ENCODE measurements at places on chromosomes 6 and 20.

DNA sequence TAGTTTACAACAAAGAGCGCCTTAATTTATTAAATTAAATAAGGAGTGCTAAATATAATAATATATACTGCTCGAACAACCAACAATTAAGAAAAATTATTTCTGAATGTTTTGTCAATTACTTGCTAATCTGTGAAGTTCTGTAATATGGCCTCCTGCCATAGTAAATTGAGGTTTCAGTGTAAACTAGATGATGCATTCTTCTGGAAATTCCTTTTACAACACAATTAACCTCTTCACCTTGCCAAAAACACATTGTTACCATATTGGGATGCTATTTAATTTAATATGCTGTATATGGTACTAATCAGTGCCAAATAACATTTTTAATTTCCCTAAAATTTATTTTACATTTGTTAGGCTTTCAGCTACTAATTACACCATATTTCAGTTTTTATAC is 808.4 kb upstream of the CITED2 start:
- DNase-seq: no peak

GRCh38 chr20:41286240-41286851 is 31.2 kb downstream of the ZHX3 start:
- no peak for DNase-seq

DNA sequence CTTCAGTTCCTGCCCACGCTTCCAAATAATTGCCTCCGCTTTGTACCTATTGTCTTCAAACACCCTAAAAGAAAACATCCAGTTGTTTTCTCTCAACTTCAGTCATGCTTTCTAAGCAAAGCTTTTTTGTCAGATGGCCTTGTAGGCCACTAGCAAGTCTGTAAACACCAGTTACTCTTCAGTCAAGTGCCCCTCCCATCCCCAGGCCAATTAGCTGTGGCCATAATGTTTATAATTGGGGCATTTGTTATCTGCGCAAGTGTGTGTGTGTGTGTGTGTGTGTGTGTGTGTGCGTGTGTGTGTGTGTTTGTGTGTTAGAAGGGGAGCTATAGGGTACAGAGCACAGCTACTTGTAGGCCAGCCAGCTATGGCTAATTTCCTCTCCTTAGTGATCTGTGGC is 272.4 kb upstream of the MARCKS start:
- DNase-seq: no peak

DNA sequence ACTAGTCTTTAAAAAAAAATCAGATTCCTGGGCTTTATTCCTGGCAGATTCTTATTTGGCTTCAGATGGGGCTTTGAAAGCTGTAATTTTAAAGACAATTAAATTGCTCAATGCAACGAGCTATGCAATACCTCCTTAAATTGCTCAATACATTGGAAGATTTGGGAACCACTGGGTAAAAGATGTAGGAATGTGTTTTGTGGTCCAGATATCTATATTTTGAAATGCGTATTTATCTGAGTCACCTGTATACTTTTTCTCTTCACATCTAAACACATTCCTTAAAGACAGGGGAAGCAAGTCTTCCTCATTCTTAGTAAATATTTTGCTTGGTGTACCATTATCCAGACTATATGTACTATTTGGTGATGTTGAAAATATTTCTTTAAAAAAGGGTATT is 29.6 kb upstream of the MAP7 start:
- DNase-seq: no peak

DNA sequence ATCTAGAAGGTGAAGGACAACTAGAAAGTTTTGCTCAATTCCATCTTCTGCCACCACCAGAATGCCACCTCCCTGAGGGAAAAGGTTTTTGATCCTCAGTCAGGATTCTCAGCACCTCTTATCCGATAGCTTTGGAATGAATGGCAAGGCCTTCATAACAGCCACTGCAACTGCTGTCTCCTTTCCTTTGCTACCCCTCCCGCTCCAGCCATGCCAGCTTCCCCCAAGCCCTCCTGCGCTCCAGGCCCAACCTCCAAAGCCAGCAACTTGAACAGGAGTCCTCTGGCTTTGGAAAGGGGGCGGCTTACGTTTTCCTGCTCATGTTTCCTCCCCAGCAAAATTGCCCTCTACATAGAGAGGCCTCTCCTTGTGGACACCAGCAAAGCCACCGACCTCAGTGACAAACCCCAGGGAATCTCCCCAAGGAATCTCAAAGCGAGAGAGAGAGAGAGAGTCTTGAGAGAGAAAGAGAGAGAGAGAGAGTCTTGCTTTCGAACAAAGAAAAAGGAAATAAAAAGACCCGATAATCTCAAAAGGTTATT is 420 bp upstream of the BTN2A1 start:
- DNase-seq: no peak

GRCh38 chr20:56458206-56458821 is 10.1 kb upstream of the RTF2 start:
- no peak for DNase-seq

GRCh38 chr6:6148192-6148815 is 141.6 kb upstream of the NRN1 start:
- no peak for DNase-seq

- DNase-seq: no peak
Observed at GRCh38 chr20:58374906-58375758, 13.9 kb upstream of the VAPB start.

- peak; percentile 91 for DNase-seq
Observed at GRCh38 chr6:21103626-21104224, 489.8 kb upstream of the SOX4 start.

DNA sequence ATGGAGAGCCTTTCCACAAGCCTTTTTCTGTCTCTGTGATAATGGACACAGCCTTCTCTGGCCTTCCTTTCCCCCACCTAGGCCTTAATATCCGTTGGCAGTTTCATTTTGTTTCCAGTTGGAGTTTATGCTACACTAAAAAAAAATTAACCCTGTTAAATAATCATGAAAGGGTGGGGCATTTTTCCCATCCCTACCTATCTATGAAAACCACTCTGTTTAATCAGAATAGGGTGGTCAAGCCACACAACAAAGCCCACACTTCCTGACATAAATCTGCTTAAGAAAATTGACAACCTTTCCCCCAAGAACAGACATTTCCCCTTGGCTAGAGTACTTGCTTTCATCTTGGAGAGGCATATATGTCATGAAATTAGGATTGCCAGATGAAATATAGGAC is 14.2 kb downstream of the TXLNB start:
- DNase-seq: no peak

GRCh38 chr6:75149240-75149639 is 56.6 kb downstream of the COL12A1 start:
- DNase-seq: no peak

DNA sequence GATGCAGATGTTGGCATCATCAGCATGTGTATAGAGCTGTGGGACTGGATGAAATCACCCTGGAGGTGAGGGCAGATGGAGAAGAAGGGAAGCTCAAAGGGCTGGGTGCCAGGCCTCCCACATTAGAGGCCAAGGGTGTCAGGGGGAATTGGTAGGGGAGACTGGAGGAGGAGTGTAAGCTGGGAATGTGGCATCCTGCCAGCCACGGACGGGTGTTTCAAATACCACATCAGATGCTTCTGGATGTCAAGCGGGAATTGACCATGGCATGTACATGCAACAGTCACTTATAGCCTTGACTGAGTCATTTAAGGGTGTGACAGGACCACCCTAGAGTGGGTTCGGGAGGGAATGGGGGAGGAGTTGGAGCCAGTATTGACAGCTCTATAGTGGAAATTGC is 9.6 kb downstream of the ERGIC3 start:
- DNase-seq: no peak

DNA sequence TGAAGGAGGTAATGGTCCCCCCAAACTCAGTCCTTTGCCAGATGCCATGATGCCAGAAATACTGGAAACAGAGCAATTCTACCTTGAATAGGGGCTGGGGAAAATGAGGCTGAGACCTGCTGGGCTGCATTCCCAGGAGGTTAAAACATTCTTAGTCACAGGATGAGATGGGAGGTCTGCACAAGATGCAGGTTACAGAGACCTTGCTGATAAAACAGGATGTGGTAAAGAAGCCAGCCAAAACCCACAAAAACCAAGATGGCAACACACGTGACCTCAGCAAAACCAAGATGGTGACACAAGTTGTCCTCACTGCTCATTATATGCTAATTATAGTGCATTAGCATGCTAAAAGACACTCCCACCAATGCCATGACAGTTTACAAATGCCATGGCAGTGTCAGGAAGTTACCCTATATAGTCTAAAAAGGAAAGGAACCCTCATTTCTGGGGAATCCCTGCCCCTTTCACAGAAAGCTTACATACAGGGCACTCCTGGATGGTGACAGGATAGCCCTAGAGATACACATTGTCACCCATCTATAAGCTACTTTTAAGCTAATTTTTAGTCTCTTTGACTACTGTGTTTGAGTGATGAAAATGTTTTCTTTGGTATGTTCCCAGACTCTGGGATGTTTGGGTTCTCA is 979.7 kb downstream of the TBC1D32 start:
- no peak for DNase-seq

GRCh38 chr20:11686820-11687543 is 230.7 kb upstream of the BTBD3 start:
- no peak for DNase-seq

DNA sequence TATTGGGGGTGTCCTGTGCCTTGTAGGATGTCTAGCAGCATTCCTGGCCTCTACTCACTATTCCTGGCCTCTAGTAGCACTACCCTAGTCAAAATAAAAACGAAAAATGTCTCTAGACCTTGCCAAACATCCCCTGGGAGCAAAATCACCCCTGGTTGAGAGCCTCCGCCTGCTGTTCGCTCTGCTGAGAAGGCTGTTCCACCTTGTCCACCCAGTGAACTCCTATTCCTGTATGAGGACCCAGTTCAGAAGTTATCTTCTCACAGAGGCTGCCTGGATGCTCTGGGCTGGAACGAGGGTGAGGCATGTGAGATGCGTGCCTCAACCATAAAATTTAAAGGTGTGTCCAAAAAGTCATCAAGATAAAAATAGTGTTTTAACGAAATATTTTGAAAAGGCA is 101.9 kb downstream of the TOX2 start:
- no peak for DNase-seq

GRCh38 chr6:116387374-116387773 is 16.6 kb downstream of the DSE start:
- no peak for DNase-seq

DNA sequence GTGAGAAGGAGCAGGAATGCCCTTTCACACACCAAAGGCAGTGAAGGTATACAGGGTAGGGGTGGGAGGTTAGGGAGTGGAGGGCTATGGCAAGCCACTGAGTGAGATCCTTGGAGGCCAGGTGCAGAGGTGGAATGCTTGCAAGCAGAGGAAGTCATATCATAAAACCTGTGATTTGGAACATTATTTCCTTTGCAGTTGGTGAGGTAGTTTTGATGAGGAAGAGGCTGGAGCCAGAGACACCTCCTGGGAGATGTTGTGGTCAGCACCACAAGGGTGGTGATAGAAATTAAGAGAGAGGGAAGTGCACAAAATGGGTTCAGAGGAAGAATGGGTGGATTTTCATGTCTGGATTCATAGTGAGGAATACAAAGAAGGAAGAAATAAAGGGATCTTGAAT is 73.0 kb downstream of the PLCB4 start:
- DNase-seq: no peak

DNA sequence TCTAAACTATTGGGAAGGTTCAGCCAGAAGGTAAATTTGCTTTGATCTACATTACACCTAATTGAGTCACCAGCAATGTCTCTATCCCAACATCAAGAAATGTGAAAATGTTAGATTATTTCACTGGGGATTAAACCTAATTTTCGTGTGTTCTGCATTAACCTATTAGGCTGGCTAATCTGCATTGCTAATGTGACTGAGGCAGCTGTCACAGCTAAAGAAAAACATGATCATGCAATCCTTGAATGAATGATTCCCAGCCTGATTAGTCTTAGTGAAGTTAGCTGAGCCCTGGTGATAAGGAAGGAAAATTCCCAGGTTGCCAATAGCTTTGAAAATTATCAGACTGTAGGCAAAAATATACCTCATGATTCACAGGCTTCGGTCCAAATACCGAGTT is 135.3 kb downstream of the LINC00237 start:
- DNase-seq: no peak

GRCh38 chr6:150172929-150173328 is 30.1 kb downstream of the PPP1R14C start:
- no peak for DNase-seq

DNA sequence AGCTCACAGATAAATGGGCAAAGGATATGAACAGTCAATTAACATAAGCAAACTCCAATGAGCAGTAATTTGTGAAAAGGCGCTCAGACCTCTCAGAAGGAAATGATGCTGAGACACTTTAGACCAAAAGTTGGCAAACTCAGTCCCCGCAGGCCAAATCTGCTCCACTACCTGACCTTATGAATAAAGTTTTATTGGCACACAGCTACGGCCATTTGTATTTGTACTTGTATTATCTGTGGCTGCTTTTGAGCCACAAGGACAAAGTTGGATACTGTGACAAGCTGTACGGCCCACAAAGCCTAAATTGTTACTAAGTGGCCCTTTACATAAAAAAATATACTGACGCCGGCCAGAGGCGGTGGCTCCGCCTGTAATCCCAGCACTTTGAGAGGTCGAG is 167.0 kb downstream of the PREX1 start:
- DNase-seq: no peak

DNA sequence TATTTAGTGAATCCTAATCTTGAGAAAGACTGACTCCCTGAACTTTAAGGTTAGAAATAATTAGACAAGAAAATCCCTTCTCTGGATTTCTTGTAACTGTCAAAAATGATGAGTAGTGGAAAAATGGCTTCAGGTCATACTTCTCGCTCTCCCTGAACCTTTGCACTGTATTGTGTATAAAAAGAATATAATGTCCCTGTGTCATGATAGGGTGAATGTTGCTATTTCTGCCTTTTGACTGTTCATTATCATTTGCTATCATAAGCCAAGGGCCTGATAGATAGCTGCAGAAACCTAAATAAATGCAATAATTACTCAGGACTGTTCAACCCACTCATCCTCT is 39.3 kb downstream of the ALDH8A1 start:
- no peak for DNase-seq

GRCh38 chr6:35318196-35319171 is 20.9 kb downstream of the DEF6 start:
- DNase-seq: peak; percentile 82

GRCh38 chr6:148379966-148380713 is 37.5 kb downstream of the SASH1 start:
- no peak for DNase-seq

GRCh38 chr6:134764741-134765140 is 185.2 kb downstream of the ALDH8A1 start:
- no peak for DNase-seq

DNA sequence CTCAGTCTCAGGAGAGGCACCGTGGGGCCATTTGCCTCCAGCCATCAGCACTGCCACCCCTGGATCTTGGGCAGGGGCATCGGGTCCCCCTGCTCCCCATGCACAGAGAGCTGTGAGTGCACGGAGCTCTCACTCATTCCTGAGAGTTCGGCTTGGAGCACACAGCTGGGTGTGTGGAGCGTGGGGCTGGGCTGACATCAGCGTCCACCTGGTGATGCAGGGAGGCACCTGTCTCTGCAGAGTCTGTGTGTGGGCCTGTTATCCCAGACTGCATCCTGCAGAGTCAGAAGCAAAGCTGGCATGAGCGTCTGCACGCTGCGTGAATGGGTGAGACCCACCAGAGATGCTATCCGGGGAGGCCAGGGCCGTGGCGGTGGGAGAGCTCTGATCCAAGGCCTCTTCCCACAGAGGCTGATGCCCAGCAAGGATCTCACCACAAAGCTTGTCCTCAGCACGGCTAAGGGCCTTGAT is 248.8 kb upstream of the AFDN start:
- no peak for DNase-seq

GRCh38 chr6:53107091-53107490 is 41.5 kb downstream of the GCM1 start:
- DNase-seq: no peak

- DNase-seq: no peak
Observed at GRCh38 chr6:13611715-13612114, 3.4 kb upstream of the NOL7 start.
